ENCODE measurements at places on chromosomes 6 and 20. TPM values are rescaled to one million over a fixed set of nuclear protein-coding genes. Genes with fewer than 3 reads are reported as not detected.

The ZDHHC14 gene
- total RNA-seq = 4.3 TPM

The SIRPB1 gene
- not detected for total RNA-seq

The PM20D2 gene
- total RNA-seq = 6.6 TPM

The METTL24 gene
- total RNA-seq = not detected

The SGK2 gene
- not detected for total RNA-seq

The REV3L gene
- 8.4 TPM for total RNA-seq

The RIMS1 gene
- 0.91 TPM for total RNA-seq

The LINC00237 gene
- not detected for total RNA-seq

The CCN5 gene
- 5.0 TPM for total RNA-seq

All from epithelial cell of alveolus of lung (primary cell).